ENCODE measurements at places on chromosomes 7 and 10.

GRCh38 chr7:75966190-75966961 lies 28.0 kb downstream of the TMEM120A start:
- peak; percentile 8 for DNase-seq

DNA sequence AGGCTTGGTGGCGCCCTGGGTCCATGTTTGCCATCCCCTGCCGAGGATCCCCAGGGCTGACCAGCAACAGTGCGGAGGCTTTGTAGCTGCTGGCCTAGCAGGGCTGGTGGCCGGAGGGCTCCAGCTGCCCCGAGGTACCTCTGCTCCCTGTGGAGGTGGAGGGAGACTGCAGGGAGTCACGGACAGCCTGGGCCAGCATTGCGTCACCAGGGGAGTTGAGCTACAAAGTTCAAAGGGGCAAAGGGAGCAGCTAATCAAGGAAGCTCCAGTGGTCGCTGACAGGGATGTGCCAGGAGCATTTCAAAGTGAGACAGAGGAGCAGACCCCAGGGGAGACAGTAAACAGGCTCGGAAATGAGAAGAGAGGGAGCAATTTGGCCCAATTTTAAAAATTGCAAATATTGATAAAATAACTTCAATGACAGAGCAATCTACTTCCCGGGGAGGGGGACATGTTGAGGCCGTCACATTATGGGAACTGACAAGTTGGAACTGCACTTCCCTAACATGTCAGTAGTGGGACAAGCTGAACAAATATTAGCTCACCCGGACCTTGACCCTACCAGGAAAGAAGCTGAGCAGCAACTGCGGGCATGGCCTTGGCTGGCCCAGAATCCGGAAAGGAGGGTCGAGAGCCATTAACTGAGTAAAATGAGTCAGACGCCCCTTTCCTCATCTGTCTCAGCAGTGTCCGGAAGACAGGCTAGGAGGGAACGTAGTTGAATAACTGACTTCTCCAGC lies 39.4 kb downstream of the BTBD16 start:
- no peak for DNase-seq

- no peak for DNase-seq
Measured at GRCh38 chr10:96478355-96478754, 35.4 kb downstream of the TLL2 start.

DNA sequence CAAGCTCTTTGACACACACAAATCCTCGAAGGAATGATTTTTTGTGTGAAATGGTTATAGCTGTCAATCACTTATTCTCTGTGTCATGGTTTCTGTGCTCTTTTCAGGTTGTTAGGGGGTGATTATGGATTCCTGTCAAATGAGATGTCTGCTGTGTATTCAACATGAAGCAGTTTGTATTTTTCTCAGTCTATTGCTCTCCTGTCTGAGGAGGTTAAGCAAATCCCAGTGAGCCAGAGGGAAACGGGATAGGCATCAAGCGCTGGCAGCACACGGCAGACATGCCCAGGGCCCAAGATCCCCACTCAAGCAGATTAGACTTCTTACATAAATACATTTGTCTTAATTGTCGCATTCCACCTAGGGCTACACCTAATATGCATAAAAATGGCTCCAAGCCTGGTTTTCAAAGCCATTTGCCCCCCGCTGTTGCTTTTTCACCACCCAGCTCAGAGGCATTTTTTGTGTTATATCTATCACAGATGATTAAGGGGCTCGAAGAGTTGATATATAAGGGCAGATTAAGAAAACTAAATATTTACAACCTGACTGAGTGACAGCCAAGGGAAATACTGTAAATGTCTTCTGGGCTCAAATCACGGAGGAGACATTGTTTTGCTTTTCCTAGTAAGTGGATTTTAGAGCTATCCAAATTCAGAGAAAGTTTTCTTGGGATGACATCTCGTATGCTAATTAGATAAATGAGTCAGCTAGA lies 192.7 kb upstream of the LRGUK start:
- no peak for DNase-seq

DNA sequence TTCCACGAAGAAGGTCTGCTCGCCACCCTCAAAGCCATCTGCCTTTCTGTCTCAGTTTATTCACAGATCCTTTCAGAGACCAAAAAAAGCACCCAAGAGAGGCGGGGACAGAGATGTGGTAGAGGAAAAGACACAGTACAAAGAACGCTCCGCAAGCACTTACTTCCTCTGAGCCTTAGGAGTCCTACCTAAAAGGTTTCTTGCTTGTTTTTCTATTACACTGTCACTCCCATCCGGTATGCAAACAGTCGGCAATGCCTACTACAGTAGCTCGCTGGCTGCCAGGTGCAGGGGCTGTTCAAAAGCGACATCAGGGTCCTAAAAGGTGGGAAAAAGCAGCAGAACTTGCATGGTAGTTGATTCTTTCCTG lies 816 bp downstream of the TECPR1 start:
- no peak for DNase-seq

DNA sequence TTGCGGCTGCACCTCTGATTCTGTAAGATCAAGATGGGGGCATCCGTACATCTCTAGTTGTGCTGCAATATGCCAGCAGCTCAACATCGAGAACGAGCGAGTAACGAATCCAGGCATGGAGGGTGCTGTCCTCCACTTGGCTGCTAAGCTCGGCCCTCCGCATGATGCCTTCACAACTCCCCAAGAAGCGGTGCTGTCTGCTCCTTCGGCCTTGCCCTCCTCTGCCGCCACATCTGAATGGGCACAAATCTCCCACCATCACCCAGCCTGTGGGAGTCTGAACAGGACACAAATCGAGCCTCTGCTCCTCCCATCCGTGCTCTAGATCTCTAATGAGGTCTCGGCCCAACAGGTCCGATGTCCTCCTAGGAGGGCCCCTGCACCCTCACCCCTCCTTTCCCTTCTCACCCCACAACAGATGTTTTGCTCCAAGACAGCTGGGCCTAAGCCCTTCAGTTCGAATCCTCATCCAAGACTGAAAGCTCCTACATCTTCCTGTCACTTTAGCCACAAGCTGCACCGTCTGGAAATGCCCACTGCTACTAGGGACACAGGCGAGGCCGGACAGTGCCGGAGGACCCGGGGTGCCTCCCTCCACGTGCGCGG lies 86.7 kb downstream of the ZNF33B start:
- no peak for DNase-seq

DNA sequence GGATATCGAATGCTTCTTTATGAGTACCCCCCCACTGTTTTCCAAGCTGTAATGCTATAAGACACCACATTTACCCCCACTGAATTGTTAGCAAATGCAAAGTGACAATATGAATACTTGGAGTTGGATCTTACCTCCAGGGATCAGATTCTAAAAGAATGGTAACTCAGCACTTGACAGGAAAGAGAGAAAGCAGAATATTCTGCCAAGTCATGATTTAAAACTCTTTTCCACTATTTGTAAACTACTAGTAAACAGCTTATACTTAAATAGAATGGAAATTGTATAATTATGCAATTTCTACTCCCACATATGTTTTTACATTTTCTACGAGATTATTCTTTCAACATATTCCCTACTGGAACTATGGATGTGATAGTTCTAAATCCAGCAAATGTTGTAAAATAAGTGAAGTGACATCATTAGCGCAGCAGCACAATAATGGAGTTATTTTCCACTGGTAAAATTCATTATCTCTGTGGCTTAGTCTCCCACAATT lies 56.0 kb upstream of the TFEC start:
- no peak for DNase-seq

DNA sequence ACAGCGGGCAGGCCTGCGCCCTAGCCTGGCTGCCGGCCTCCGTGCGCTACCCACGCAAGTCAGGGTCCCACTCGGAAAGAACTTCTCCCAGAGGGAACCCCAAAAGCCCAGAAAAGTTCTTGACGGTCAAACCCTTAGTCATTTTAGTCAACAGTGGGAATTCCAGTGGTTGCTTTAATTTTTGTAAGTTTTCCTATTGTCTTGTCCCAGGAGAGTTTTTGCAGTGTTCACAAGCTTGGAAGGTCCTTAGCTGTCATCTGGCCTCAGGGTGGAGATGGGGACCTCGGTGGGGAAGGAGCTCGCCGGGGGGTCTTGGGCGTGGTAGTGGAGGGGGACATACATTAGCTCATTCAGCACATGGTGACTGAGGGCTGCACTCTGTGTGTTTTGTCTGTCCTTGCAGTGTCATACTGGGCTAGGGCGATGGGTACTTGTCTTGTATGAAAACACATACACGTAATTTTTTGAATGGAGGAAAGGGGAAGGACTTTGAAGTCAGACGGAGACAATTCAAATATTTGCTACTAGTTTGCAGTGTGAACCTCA lies 736 bp downstream of the MINDY4 start:
- DNase-seq, result no peak
